ENCODE measurements at places on chromosomes 6 and 20.

DNA sequence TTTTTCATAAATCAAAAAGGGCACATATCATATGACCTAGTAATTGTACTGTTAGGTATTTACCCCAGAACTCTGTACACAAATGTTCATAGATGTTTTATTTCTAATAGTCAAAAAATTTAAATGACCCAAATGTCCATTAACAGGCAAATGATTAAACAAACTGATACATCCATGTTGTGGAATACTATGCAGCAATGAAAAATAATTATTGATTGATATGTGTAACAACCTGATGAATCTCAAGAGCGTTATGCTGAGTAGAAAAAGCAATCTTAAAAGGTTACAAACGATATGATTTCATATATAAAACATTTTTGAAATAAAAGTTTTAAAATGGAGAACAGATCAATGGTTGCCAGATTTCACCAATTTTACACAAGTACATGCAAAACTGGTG lies 18.1 kb downstream of the HTR1B start:
- DNase-seq = no peak

- DNase-seq = no peak
Measured at GRCh38 chr6:21073318-21073839, 520.2 kb upstream of the SOX4 start.

DNA sequence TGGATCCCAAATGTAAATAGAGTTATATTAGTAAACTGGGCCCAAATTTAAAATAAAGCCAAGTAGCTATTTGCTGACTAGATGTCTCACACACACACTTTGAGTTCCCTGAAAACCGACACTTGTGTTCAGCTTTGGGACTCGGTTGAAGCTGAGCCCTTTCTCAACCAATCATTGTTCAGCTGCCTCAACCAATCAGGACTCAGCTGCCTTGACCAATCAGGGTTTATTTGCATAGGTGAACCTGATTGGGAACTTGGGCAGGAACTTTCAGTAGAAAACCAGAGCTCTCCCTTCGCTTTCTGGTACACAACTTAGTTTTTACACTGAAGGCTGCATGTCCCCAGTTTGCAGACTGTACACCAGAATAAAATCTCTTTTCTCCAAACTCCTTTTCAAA lies 301.7 kb downstream of the FOXA2 start:
- DNase-seq = no peak

- no peak for DNase-seq
Measured at GRCh38 chr6:121879149-121879548, 443.7 kb downstream of the GJA1 start.

DNA sequence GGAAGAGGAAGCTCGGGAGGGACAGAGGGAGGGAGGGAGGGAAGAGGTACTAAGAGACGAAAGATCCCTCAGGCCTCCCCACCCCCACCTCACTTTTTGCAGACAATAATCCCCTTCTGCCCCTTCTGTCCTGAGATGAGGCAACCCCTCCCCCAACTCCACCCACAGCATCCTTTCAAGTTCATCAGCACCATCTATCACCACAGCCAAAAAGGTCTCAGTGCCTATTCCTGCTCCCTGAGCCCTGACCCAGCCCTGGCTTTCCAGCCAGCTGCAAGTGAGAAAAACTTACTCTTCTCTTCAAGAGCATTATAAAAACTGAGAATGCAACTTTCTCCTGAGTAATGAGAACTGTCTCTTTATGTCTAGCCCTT lies 133.2 kb upstream of the LRFN2 start:
- DNase-seq = no peak

DNA sequence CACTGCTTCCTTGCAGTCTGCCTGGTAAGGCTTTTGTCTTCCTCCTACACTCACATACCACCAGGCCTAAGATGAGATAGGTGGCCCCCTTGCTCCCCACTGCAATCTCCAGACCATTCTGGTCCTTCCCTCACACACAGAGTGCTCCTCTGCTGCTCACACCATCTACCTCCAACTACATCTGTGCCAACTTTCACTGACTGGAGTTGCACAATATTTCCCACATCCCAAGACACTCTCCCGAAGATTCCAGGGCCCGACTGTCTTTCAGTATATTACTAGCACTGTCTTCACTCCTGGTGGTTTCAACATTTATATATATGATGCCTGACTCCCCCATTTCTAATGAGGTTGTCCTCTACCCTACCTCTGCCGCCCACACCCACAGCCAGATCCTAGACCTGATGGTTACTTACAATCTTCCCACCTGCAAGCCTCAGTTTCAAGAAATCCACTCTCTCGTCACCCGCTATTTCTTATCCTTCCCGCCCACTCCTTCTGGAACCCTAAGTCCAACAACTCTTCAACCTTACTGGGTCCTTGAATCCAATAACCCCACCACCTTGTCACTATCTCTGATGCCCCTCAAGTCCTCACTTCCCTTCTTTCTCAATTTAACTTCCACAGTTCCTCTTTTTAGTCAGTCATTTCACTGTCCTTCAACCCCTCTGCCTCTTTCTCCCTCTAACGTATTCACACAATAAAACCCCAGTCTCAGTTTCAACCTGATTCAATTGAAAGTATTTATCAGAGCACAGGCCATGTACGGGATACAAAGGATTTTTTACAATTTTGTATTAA lies 21.6 kb downstream of the RALGAPA2 start:
- DNase-seq = no peak

- DNase-seq = no peak
Measured at GRCh38 chr6:14986370-14986769, 259.5 kb upstream of the JARID2 start.

DNA sequence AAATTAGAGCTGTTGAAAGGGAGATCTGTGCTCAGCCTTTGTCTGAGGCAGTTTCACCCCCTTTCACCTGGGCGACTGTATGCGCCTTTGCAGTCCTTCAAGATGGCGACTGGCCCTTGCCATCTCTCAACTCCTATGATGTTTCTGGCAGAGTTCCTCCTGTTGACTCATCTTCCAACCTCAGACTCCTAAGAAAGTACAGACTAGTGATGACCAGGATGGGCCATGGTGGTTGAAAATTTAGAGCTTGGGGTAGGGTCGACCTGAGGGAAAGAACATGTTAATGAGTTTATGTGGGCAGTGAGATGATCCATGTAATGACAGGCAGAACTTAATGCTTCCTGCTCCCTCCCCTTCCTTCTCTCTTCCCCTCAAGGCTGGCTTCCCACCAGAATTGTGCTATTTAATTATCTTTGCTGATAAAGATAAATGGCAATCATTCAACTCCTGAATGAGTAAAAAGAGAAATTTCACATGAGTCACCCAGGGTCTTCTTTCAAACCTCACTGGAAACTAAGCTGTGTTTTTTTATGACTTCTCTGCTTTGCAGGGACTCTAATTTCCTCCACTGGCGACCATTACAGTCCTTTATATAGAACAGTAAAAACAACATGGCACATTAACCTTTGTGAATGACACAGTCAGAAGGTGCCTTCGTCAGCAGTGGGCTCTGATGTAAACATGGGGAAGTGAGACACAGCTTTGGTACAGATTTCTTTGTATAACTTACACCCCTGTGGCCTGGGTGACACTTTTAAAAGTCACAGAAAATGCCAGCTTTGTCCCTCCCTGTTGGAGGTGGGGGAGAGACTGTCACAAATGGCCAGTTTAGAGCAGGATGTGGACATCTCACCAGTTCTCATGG lies 103.5 kb downstream of the SCP2D1 start:
- no peak for DNase-seq

DNA sequence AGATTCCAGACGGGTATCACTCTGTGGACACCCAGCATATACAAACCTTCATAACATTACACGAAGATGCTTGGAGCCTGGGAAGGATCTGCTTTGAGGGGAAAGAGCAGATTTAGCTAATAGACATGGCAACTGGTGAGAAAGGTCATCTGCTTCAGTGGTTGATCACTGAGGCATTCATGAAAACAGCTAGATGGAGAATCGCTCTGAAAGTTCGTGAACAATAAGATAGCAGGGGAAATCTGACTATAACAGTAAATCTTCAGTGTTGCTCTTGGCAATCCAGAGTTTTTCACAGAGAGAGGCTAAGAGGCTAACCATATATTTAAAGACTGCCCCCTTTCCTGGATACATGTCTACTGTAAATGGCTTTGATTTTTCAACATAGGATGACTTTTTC lies 245.3 kb downstream of the FARS2 start:
- DNase-seq = no peak

- no peak for DNase-seq
Measured at GRCh38 chr6:130756824-130757223, 70.4 kb upstream of the SMLR1 start.

GRCh38 chr20:19288061-19288460 lies 75.6 kb downstream of the SLC24A3 start:
- no peak for DNase-seq

DNA sequence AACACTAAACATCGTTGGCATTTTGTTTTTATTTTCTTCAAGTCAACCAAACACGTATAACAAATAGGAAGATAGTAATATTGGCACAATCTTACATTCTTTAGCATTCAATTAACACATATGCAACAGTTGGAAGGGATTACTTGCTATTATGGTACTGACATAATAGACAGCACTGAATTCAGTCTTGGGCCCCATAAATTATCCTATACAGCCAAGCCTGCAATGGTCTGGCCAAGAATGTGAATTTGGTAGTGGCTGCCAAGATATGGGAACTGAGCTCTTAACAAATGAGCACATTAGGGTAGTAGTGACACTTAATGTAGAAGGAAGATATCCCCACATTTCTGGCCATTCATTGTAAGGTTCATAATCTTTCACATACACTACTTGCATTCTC lies 44.8 kb upstream of the ARHGAP18 start:
- DNase-seq = no peak
